ENCODE measurements at places on chromosomes 6 and 20.

DNA sequence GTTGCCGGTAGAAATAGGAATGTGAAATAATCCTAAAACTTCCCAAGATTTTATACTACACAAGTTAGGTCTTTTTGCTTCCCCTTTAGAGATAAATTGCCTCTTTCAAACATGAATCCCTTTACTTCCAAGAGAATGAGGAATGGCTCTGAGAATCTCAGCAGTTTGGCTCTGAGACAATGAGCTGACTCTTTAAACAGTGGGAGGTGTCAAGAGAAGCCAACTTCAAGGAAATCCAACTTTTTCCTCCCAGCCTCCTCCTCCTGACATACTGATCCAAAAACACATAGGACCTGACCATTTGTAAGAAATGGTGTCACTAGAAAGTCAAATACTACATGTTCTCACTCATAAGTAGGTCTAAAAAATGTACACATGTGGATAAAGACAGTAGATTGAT, 154.2 kb downstream of the ALDH8A1 start:
- DNase-seq, result no peak

GRCh38 chr6:30200551-30201281, 12.5 kb downstream of the TRIM26 start:
- no peak for DNase-seq

DNA sequence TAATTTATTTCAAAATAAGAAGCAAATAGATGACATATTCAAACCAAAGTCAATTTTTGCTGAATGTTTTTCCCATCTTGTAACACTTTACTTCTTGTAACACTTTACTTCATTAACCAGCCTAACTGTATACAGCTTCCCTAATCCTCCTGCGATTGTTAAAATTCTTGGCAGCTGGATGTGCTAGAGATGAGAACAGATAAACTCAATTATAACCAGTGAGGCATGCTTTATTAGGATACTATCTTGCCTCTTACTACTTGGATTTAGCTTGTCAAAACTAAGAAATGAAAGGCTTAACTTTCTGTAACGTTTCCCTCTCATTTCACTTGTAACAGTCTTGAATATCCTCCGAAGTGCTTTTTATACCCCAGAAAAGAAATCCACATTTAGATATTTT, 94.1 kb upstream of the BMP5 start:
- DNase-seq, result no peak

DNA sequence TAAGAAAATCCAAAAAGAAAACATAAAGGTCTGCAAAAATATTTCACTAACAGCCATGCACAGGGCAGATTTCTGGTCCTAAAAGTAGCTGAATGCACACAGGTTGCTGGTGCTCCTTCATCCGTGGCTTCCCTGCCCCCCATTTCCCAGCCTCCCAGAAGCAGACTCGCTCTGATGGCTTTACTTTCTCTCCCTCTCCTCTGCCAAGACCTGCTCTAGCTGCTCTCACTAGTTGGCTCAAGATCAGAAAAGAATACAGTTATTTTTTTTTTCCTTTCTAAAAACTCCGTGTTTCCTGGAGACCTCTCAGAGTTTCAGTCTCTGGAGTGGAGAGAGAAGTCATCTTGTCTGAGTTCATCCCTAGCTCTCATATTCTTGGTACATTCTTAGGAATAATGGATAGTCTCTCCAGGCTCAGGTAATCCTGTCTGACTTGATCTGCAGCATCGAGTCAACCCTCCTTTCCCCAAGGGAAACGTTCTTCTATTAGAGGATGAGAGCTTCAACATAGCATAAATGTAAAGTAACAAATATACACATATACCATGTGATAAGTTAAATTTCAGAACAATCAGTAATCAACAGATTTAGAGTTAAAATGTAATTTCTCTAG, 214.2 kb downstream of the TBC1D7 start:
- no peak for DNase-seq
